Suppressor macrophage treated with lipopolysaccharide for 4 hours (primary cell): ENCODE measurements at places on chromosomes 6 and 20.

- no peak for DNase-seq
Observed at GRCh38 chr6:572596-573265, 84.2 kb downstream of the HUS1B start.

GRCh38 chr6:137967689-137968454 is 100.8 kb downstream of the TNFAIP3 start:
- DNase-seq, result peak; percentile 79

DNA sequence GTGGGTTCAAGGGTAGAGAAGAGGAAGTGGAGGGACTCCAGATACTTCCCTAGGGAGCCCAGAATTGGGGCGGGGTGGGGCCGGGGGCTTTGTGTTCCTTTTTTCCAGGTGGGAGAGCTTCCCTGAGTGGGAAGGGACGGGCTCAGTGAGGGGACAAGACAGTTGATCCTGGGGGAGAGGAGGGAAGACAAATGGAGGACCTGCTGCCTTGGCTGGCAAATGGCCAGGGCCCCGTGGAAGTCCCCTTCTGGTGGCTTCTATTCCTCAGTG is 2.6 kb downstream of the CTSZ start:
- peak; percentile 96 for DNase-seq

DNA sequence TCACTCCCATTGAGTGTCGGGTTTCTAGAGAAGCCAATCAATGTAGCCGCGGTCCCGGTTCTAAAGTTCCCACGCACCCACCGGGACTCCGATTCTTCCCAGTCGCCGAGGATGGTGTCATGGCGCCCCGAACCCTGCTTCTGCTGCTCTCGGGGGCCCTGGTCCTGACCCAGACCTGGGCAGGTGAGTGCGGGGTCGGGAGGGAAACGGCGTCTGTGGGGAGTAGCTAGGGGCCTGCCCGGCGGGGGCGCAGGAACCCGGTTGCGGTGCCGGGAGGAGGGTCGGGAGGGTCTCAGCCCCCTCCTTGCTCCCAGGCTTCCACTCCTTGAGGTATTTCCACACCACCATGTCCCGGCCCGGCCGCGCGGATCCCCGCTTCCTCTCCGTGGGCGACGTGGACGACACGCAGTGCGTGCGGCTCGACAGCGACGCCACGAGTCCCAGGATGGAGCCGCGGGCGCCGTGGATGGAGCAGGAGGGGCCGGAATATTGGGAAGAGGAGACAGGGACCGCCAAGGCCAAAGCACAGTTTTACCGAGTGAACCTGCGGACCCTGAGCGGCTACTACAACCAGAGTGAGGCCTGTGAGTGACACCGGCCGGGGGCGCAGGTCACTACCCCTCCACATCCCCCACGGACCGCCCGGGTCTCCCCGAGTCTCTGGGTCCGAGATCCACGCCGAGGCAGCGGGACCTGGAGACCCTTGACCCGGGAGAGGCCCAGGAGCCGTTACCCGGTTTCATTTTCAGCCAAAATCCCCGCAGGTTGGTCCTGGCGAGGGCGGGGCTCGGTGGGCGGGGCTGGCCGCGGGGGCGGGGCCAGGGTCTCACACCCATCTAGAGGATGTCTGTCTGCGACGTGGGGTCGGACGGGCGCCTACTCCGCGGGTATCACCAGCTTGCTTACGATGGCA is 35.2 kb upstream of the HLA-G start:
- DNase-seq, result peak; percentile 84

DNA sequence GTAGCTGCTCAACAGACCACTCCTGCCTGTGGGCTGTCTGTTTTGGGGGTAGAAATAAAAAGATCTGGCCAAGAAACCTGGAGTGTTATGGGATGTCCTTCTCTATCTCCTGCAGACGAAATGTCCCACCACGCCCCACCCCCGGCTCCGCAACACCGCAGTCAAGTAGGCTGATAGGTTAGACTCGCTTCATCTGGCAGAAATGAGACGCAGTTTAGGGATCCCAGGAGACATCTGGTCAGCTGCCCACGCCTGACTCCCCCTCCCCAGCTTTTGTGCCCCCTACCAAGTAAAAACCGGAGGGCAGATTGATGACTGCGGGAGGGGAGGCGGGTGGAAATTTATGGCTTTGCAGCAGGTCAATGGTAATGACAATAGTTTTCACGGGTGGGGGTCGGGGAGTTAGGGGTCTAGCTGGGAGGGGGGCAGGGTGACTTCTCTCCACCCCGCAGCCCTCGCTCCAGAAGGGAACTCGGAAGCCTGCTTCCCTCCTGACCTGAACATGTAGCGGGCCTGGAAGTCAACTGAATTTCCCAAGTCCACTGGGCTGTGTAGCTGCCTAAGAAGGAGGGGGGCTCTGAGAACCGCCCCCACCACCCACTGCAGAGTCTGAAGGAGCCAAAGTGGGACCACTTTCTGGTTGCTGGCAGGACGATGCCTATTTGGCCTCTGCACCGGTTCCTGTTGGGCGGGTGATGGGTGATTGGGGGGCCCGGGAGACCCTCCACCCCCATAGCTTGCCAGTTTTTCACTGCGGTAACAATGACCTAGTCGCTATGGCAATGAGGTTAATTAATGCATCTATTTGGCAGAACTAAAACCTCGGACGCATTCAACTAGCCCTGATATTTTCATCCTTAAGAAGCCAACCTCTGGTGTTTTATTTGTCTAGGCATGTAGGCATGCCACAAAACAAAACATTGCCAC is 25.7 kb downstream of the PMEPA1 start:
- DNase-seq, result no peak

DNA sequence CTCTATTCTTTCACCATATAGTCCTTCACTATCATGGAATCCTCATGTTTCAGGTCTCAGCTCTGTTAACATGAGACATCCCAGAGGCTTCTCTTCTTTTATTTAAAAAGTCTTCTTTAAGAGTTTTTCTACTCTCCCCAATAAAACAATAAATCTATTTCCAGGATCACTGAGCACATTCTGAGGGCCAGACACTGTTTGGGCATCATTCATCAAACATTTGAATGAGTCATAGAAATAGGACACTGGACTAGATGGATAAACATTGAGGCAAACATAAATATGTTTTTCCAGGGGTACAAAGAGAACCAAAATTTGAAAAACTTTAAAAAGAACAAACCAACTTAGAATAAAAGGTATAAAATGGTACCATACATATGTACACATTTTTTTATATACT is 554.4 kb downstream of the KIF16B start:
- no peak for DNase-seq

- DNase-seq, result no peak
Observed at GRCh38 chr20:15399781-15400180, 1062.4 kb upstream of the FLRT3 start.

DNA sequence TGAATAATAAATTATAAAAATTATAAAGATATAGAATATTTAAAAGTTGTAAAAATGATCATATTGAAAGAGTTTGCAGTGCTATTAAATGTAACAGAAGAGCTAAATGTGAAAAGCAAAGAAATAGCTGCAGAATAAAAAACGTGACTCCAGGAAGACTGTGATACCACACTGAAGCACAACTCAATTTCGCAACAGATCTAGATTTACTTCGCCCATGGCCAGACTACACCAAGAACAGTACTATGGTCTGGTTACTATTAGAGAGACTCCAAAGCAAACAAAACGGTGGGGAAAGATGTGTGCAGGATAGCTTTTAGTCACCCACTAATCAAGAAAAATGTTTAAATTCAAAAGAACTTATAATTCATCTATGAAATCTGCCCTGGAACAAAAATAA is 1.9 kb downstream of the CHD6 start:
- DNase-seq, result peak; percentile 38

- no peak for DNase-seq
Observed at GRCh38 chr20:36126836-36127527, 27.6 kb upstream of the EPB41L1 start.

DNA sequence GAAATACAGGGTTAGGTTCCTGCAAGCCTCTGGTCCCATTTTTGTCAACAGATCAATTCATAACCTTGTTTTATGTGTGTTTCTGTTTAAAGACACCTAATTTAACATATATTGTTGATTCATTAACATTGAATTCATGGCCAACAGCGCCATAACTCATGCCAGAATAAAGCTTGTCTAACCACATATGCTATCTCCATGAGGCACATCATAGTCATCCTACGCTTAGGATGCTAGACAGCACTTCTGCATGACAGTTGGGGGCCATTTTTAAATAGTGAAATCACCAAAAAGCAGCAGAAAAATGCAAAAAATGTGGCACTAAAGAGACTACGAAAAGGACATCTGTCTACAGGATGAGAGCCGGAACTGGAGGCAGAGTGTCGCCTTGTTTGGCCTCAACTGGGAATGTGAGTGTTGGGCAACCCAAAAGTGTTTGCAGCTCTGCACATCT is 37.9 kb downstream of the TRAM2 start:
- DNase-seq, result no peak

DNA sequence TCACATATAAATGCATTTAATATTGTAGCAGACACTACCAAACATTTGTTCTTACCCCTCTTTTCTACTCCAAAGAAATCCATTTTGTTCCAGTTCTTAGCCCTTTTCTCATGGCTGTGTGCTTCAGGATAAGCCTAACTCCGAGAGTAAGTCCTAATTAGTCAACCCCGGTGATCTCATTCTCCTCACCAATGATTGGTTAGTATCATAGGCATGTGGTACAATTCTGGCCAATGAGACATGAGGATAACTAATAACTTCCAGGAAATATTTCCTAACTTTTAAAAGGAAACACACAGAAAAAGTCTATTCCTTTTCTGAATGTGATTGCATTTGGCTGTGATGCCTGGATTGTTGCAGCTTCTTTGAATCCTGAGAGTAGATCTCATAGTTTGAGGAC is 116.0 kb downstream of the GPR63 start:
- no peak for DNase-seq

DNA sequence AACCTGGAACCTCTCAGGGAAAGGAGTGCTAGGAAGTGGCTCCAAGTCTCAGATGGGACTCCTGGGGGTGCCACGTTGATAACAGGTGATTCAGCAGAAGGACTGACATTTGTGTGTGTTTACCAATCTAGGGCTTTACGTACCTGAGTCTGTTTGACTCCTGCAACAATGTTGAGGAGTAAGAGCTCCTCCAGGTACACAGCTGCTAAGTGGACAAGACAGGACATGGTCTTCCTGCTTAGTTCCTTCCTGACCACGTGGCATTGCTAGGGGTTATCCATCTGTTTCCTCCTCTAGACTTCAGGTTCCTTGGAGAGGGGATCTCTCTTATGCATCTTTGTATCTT is 164.5 kb upstream of the SLC24A3 start:
- no peak for DNase-seq

- no peak for DNase-seq
Observed at GRCh38 chr20:1757606-1758512, 100.3 kb upstream of the SIRPG start.

- DNase-seq, result no peak
Observed at GRCh38 chr6:11650711-11651110, 113.2 kb downstream of the TMEM170B start.

- DNase-seq, result peak; percentile 69
Observed at GRCh38 chr20:4160761-4161305, 145.5 kb upstream of the RNF24 start.

GRCh38 chr6:26155061-26155930 is 68.1 kb downstream of the HFE start:
- DNase-seq, result peak; percentile 13

- no peak for DNase-seq
Observed at GRCh38 chr20:9590189-9590588, 75.8 kb downstream of the LAMP5 start.

DNA sequence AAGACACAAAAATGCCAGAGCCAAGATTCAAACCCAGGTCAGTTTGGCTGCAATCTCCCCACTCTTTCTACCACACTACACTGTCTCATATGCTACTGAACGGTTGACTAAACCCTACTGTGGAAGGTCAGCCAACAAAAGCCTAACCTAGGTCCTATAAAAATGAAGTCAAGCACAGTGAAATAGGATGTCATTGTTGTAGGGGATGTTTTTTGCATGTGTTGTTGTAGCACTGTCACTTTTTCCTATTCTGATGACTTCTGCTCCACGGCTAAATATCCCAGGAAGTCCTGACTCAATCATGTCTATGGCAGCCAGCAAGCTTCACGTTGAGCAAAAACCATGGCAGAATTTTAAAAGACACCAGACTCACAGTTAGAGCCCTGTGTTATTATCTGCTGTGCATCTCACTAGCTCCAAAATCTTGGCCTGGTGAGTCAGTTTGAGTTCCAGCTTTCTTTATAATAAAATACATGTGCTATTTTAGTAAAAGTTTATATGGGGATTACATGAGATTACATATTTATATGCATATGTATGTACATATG is 322.1 kb upstream of the NT5E start:
- DNase-seq, result no peak

GRCh38 chr6:130167655-130168054 is 55.1 kb downstream of the SAMD3 start:
- no peak for DNase-seq

DNA sequence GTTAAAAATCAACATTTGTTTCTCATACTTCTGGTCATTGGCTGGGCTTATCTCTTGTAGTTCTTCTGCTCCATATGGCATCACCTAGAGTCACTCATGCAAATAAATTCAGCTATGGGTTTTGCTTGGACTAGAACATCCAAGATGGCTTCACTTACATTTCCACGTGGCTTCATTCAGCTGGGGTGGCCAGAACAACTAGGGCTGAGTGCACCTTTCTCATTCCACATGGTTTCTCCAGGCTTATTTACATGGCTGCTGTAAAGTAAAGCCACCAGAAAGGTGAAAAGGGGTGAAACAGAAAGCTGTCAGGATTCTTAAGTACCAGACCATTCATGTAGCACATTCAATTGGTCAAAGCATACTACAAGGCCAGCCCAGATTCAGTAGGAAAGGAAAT is 151.1 kb upstream of the BMP2 start:
- DNase-seq, result no peak

- DNase-seq, result no peak
Observed at GRCh38 chr6:34543421-34543820, 12.7 kb downstream of the SPDEF start.

- DNase-seq, result peak; percentile 25
Observed at GRCh38 chr6:140082867-140083297, 708.4 kb upstream of the CITED2 start.

GRCh38 chr20:41224281-41224680 is 86.9 kb downstream of the PLCG1 start:
- no peak for DNase-seq

GRCh38 chr20:5464901-5465603 is 148.3 kb upstream of the PROKR2 start:
- no peak for DNase-seq

DNA sequence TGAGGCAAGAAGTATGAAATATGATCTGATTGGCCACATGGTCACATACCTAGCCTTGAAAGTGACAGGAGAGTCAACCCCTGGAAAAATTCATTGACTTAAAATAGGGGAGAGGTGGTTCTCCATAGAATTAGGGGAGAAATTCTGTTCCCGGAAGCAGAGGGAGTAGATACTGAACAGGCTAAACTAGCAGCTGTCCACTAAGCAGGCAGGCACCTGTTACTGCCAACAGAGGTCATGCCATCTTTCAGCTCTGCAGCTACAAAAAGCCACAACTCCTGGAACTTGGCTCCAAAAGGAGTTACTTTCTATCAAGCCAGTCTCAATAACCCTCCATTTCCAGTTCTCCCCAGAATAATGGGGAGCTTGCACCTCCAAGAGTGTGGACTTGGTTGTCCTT is 352.5 kb downstream of the MAFB start:
- no peak for DNase-seq

- peak; percentile 89 for DNase-seq
Observed at GRCh38 chr6:34300332-34300751, 51.5 kb upstream of the SMIM29 start.
